ENCODE measurements at places on chromosomes 5 and 9.

- DNase-seq, result no peak
Measured at GRCh38 chr5:116437922-116438578, 136.6 kb downstream of the SEMA6A start.

DNA sequence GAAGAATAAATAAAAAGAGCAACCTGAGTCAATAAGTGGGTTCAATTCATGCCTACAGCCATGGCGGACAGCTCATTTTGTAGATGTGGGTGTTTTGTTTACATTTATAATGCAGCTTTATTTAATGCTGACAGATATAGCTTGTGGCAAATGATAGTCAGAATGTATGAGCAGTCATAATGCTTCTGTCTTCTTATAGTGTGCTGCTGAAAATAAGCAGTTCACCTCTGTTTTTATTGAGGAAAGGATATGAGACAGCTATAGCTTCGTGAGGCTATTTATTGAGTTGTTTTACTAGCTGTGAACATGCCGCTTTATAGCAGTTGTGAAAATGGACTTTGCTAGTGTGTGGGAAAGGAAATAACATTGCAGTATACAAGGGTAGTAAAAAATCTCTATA, 147.4 kb downstream of the PBX3 start:
- no peak for DNase-seq

DNA sequence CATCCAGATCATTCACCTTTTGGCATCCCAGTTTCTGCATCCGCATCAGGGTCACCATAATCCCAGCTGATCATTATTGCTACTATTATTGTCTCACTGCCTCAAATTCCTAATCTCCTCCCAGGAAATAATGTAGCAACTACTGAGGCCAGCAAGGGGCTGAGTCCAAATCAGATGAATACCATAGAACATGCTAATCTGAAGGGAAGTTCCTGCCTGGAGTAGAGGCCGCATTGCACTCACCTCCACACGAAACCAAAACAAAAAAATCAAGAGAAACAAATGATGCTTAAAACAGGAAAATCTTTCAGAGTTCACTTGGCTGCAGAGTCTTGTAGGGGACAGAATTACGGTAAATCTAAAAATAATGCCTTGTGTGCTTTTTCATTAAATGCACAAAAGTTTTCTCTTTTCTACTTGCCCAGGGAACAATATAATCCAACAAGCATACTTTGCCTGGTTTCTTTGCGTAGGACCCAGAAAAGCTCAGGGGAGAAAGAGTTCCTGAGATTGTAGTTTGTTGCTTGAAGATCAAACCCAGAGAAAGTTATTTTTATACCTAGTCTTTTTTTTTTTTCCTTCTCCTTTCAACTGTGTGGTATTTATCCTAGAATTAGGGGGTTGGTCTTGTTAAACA, 87.7 kb upstream of the KLF4 start:
- DNase-seq, result no peak

- DNase-seq, result no peak
Measured at GRCh38 chr5:63794296-63794695, 167.9 kb downstream of the HTR1A start.

DNA sequence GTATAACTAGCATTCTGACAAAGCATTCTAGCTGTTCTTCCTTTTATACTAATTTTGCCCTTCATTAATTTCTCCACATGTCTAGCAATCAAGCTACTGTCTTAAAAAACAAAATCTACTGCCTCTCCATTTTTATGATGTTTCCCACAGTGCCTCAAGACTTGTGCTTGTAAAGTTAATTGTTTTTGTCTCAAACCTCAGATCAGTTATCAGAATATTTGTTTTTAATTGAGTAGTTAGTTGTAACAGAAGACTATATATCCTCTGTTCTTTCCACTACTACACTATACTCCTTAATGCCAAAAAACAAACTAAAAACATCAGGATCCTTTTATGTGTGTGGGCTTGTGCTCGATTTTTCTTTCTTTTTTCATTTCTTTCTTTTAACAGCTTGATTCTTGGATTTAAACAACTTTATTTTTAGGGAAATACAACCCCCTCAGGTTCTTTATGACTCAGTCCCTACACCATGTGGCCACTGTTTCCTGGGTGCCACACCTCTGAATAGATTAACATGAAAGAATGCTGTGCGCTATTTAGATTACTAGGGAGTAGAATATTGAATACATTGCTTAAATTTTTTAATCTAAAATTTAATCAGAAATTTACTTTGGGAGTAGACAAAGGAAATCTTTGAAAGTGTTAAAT, 1.2 kb downstream of the ASPN start:
- no peak for DNase-seq

DNA sequence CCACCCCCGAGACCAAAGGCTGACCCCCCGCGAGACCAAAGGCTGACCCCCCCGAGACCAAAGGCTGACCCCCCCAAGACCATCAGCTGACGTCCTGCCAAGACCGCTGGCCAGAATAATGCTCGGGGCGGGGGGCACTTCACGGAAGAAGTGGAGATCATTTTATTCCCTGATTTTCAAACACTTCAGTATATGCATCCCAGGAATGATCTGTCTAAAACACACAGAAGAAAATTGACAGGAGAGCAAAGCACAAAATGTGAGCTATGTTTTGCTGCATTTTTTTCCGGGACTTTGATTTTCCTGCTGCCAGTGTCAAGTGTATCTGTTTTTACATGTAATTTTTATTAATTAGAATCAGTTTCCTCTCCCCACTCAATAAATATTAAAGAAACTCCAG, 67.1 kb downstream of the ADAMTS2 start:
- no peak for DNase-seq

GRCh38 chr5:75491621-75492020, 19.8 kb downstream of the CERT1 start:
- no peak for DNase-seq

DNA sequence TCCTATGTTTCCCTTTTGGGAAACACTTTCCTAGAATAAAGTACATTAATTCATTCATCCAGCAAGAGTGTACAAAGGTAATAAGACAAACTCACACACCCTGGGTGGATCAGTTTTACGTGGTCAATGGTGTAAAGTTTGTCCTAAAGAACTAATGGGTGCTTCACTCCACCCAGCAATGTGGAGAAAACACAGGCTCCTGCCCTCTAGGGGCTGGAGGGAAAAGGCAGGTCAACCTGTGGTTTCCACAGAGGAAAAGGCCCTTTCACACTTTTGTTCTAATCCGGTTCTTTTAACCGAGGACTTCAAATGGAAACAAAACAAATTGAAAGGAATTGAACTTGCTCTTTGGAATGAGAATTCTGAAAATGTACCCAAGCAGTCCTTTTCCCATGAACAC, 80.9 kb upstream of the SPOCK1 start:
- DNase-seq, result no peak

DNA sequence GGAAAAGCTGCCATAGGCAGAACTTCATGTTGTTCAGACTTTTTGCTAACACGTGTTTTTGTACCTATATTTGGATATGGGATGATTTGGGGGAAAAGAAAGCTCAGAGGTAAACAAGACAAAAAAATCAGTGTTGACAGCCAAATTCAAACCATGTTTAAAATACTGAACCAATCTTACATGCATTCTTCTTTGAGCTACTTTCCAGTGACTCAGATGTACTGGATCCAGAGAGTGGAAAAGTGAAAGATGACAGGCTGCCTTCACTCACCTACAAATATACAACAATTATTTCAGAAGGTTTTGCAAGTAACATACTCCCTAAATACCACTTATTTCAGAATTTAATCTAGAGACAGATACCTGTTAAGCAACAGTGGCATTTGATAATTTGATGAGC, 165.7 kb downstream of the MPDZ start:
- no peak for DNase-seq

DNA sequence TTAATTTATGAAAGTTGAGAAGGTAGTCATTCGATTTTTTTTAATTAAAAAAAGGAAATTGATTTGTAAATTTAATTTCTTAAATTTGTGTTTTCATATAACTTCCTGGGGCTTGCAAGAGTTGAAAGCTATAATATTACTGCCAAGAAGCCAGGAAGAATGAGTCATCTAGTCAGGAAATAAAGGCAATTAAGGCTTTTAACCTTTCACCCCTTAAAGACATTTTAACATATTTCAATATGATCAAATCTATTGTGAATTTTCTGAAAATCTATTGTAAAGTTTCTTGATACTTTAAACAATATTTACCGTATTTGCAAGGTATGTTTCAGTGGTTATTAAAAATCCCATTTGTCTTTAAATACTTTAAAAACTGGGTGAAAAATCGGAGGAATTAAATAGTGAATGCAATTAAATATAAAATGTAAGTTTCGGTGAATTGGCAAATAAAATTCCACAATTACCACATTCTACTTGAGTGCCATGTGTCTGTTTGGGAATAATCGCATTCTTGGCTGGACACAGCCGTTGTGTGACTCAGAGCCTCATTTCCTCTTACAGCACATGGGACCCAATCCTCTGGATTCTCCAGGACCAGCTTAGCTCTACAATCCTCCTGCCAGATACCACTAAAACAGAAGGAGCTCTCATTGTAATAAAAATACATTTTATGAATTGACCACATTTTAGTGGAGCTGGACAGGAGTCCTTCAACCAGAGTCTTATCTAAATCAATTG, 310.7 kb downstream of the HCN1 start:
- DNase-seq, result no peak

DNA sequence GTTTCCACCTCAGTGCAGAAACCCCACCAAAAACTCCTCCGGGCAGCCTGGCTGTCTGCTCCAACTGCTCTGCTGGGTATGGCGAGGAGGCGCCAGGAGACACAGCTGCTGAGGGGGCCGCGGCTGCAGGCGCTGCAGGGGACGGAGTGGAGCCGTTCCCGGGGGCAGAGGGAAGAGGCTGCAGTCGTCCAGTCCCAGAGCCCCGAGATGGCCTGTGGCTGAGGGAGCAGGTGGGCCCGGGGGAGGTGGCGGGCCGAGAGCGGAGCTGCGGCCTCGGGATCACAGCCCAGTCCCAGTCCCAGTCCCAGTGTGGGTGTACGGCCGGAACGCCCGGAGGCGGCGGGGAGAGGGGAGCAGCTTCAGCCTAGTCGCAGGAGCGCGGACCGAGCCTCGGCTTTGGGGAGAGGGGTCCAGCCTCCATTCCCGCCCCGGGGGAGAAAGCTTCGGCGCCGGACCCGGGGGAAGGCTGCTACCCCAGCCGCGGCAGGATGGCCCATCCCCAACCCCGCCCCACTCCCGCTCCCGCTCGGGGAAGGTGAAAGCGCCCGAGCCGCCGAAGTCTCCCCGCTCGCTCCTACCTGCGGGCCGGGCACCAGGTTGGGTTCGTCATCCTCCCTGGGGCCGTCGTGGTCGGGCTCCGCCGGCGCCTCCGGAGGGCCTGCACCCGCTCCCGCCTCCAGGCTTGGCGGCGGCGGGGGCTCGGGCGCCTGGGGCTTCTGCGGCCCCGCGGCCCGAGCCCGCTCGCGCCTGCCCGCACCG, 513 bp downstream of the FAM193B start:
- no peak for DNase-seq

- DNase-seq, result no peak
Measured at GRCh38 chr9:87615547-87616148, 110.3 kb upstream of the CTSL start.

DNA sequence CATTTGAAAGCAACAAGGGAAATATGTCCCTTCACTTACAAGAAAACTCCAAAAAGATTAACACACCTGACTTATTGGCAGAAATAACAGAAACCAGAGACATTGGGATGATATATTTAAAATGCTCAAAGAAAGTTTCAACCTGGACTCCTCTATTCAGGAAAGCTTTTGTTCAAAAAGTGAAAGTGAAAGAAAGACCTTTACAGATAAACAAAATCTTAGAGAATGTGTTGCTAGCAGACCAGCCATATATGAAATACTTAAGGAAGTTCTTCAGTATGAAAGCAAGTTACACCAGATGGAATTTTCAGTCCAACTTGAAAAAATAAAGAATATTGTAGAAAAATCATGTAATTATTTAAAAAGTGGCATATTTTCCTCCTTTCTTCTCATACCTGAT, 1075.1 kb downstream of the NR2F1-AS1 start:
- no peak for DNase-seq

DNA sequence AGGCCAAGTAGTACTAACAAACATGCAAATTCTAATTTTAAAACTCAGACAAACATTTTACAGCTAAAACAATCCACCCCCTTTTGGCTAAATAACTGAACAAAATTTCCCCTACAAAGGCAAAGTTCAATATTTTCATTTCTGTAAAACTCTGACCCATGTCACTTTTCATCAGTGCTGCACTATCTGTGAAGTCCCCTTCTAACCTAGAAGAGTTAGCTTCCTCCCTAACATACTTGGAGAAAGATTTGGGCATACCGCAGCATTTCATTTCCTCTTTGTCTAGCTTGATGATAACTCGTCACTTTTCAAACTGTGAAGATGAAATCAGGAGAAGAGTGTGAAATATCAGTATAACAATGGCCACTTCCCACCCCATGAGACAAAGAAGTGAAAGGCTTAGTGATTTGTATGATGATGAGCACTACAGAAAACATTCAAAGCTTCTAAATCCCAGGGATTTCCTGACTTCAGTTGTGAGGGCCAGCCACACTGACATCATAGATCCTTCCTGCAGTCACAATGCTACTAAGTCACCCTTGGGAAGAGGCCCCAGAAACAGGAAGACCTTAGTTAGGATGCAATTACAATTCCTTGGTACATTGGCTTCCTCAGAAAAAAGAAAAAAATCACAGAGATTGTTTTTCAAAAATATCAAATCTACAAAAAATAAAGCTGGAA, at the start of gene FAM81B:
Gene FAM81B, plus strand, starts transcription at position 555 of the 681 bp plus-strand sequence. Its CDS starts 24 bp downstream, at position 579.
- no peak for DNase-seq

DNA sequence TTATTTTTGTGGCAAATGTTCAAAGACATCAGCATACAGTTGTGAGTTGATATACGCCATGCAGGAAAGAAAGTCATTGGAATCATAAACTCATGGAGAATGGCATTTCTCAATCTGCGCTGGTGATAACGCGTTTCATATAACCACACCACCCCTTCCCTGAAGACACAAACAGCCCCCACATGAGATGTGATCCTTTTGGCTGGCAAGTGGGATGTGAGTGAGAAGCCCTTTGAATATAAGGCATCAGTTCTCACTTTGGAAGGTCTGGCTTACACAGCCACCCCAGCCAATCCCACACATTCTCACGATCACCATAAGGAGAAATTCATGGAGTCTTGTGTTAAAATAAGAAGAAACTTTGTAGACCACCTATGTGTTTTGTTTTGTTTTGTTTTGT, 725.0 kb downstream of the PRELID2 start:
- no peak for DNase-seq

DNA sequence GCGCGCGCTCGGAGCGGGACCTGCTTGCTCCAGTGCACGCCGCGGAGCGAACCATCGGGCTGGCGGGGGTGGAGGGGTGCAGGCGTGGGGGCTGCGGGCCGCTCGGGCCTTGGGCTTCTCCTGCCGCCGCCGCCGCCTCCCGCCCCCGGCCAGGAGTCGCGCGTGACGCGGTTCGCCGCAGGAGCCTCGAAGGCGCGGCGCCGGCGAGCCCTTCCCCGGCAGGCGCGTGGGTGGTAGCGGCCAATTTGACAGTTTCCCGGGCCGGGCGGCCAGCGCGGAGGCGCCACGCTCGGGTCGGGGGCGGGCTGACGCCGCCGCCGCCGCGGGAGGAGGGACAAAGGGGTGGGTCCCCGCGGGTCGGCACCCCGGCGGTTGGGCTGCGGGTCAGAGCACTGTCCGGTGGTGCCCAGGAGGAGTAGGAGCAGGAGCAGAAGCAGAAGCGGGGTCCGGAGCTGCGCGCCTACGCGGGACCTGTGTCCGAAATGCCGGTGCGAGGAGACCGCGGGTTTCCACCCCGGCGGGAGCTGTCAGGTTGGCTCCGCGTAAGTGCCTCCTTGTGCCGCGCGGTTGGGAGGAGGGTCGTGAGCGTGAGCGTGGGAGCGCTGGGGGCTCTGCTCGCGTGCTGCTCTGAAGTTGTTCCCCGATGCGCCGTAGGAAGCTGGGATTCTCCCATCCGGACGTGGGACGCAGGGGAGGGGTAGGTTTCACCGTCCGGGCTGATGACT, at the start of gene TJP2:
Gene TJP2, plus strand, starts transcription at position 387 of the 725 bp plus-strand sequence. Its CDS starts 96 bp downstream, at position 483.
- no peak for DNase-seq

GRCh38 chr5:78995521-78996007, 10.5 kb upstream of the ARSB start:
- DNase-seq, result no peak

Measured in activated naive CD4-positive, alpha-beta T cell (primary cell).